ENCODE measurements at places on chromosomes 6 and 20.
A peak's percentile ranks its signal among the peaks of the same experiment; 100 is the strongest.

- DNase-seq = no peak
These were observed 235.8 kb downstream of the EPHA7 start for GRCh38 chr6:93183531-93183972.

- DNase-seq = peak; percentile 69
These were observed 54.7 kb upstream of the HFE start for GRCh38 chr6:26032340-26033084.

- DNase-seq = no peak
These were observed 78.0 kb upstream of the MPC1 start for GRCh38 chr6:166460473-166461437.

DNA sequence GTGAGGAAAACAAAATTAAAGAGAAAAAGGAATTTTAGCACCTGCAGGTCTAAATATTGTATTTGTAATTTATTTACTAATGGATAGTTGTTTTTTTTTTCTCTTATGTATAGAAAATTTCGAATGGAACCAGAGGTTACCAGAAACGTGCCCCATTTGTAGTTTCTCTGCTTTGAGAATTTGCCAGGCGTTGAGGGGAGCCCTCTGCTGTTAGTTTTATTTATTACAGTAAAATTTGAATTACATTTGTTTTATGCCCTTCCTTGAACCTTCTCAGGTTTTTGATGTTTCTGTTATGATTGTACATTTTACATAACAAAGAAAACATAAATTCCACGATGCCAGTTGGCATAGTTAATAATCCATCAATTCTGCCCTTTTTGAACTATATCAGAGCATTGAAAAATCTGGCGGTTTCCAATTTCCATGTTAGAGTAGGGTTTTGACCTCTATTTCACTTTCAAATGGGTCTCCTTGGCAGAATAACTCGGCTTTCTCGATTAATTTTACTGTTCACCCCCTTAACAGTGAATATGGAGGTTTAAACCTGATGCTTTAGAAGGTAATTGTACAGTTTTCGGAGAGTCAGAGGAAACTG lies 35.1 kb upstream of the RFPL4B start:
- DNase-seq = peak; percentile 46

DNA sequence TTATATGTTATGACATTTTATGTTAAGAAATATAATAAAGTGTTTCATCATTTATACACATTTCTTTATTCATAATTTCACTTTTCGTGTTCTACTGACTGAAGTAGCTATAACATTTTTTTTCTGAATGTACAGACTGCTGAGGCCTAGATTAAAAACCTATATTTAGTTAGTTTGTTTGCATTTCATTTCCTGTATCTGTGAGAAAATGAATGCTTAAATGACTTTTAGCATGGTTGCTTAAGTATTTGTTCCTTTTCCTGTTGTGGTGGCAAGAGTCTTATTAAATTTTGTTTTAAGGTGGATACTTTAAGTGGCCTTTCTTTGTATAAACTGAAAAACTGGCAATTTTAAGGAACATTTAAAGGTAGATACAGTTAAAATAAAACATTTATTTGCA lies 779.7 kb upstream of the MAN1A1 start:
- DNase-seq = no peak

- DNase-seq = peak; percentile 90
These were observed 132.3 kb downstream of the UNC5CL start for GRCh38 chr6:40906759-40907158.

- peak; percentile 11 for DNase-seq
These were observed 134.5 kb downstream of the EDN3 start for GRCh38 chr20:59434960-59435359.

- peak; percentile 51 for DNase-seq
These were observed 36.8 kb downstream of the YTHDF1 start for GRCh38 chr20:63178889-63179686.

- DNase-seq = peak; percentile 2
These were observed 427.1 kb downstream of the CD83 start for GRCh38 chr6:14544666-14545065.

DNA sequence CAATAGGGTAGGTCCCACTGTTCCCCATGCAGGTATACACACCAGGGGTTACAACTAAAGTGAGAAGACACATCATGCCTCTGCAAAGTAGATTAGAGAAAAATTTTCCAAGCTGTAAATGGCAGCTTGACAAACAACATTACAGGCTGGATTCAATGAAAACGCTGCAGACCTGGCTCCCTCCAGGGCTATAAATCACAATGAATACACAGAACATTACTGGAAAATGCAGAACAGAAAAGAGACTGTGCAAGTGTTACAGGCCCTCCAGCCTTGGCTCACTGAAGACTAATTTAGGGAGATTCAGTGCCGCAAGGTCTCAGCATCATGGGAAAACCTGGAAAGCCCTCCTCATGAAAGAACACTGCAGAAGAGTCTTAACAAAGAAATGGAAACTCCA lies 207.8 kb downstream of the KHDC1L start:
- no peak for DNase-seq

DNA sequence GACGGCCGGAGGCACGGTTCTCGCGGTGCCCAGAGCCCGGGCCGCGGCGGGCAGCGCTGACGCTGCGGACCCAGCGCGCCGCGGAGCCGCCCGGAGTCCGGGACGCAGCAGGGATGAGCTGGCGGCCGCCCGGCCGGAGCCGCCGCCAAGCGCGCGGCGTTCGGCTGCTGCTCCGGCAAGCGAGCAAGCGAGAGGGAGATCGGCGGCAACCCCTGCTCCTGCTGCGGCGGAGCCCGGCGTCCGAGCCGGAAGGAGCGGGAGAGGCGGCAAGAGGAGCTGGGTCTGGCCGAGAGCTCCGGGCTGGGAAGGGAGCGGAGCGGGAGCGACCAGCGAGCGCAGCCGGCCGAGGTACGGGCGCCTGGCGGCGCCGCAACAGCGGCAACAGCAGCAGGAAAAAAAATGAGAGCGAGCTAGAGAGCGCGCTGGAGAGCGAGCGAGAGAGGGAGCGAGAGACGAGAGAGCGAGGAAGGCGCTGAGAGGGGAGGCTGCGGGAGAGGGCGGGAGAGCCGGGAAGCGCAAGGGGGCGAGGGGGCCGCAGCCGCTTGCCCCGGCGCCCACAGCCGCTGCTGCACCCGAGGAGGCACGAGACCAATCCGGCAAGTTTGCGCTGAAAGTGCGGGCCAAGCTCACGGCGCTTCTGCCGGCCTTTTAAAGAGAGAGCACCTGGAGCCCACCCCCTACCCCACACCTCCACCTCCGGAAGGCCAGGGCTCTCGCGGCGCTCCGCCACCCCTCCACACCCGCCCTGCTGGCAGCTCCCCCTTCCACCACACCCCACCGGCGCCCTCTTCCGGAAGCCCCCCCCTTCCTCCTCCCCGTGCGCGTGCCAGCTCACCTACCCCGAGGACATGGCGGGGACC lies 496 bp downstream of the GRM4 start:
- peak; percentile 42 for DNase-seq

DNA sequence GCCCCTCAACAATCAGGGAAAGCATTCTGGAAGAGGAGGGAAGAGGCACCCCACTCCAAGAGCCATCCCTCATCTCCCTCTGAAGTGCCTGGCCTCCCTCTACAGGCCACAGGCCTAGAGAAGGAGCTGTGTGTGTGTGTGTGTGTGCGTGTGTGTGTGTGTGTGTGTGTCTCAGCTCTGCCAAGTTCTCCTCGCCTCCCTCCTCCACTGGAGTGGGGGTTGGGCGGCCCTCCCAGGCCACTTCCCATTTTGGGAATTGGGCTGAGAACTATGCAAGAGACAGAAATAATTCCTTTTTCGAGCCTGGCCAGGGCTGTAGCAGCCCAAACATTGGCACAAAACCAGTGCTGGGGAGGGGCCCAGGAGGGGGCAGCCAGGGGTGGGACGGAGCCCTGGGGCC lies 35.7 kb downstream of the KCNB1 start:
- no peak for DNase-seq

All from kidney tubule cell (primary cell).